Activated T-helper 1 cell treated with anti-CD3 and anti-CD28 coated beads, Interleukin-2, amount 50 U/mL, for 16 hours (primary cell): ENCODE measurements at places on chromosomes 1 and 21.

DNA sequence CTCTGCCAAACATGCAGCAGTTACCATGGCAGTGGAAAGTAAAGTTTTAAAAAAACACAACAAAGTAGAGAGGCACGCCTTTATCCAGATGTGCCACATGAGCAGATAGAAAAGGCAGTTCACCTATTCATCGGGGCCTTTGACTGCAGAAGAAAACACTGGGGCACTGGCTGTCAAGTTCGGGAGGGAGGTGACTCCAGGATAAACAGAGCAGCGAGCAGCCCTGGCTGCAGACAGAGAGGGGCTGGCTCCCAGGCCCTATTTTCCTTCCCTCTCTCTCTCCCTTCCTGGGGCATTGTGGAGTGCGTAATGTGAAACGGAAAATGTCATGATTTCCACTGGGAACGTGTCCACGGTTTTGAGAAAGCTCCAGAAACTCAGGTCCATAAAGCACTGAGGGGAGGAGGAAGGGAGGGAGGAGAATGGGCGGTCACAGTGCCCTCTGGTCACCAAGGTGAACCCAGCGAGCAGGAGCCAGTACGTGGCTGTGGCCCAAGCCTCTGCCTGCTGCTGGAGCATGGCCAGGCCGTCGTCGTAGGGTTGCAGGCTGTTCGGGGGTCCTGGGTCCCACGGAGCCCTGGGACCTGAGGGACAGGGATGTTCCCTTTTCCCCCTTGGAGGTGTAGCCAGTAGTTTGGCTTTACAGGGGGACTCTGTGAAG lies 114.7 kb upstream of the IRF2BP2 start:
- peak; percentile 16 for DNase-seq

DNA sequence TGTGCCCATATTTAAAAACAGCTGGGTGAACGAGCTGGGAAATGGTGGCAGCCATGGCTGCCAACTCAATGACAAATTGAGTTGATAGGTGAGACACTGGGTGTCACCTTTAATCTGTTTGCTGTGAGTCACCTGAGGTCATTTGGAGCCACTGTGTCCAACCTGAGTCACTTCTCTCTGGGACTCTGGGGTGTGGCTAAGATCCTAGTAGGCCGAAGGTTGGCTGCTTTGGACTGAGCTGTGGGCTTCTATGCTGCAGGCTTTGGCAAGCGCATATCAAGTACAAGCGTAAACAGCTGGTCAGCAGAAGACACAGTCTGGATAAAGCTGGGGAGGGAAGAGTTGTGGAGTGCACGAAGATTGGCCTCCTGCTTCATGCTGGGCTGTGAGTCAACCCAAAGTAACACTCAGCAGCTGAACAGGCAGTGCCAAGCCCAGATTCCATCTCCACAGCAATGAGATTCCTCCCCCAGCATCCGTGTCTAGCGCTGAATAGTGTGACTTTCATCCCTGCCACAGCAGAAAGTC lies 24.0 kb downstream of the TEX35 start:
- no peak for DNase-seq

DNA sequence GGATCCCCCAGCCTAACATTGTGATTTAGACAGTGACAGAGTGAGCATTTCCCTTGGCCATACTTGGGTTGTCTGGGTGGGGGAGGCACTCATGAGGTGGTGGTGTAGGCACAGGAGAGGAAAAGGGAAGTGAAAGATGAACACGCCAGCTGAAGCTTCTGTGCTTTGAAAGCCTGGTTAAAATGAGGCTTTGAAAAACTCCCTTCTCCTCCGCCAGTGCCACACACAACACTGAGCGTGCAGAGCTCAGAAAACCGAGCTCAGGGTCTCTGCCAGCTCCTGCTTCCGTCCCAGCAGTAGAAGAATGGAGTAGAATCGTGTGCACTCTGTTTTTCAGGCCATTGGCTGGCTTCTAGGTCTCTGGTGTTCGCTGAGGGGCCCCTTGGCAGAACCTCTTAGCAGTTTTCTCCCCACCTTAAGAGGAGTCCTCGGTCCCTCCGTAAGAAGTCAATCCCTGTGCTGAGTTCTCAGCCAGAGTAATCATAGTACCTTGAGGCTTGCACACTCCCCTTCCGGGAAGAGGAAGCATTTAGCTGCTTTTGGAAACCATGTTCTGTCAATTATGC lies 12.9 kb downstream of the PLEKHM2 start:
- DNase-seq: peak; percentile 1

GRCh38 chr21:35206141-35207125 lies 157.3 kb upstream of the RUNX1 start:
- no peak for DNase-seq
